ENCODE measurements at places on chromosomes 6 and 20.

DNA sequence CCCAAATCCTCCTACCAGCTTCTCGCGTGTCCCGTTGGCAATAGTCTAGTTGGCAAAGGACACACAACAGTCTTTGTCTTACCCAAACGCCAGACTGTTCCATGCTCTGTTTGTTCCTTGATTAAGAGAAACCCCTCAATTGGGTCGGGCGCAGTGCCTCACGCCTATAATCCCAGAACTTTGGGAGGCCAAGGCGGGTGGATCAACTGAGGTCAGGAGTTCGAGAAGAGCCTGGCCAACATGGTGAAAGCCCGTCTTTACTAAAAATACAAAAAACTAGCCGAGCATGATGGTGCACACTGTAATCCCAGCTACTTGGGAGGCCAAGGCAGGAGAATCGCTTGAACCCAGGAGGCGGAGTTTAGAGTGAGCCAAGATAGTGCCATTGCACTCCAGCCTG lies 153.7 kb downstream of the GRM4 start:
- no peak for DNase-seq

- DNase-seq = no peak
Measured at GRCh38 chr20:34654207-34654744, 22.6 kb downstream of the PIGU start.

DNA sequence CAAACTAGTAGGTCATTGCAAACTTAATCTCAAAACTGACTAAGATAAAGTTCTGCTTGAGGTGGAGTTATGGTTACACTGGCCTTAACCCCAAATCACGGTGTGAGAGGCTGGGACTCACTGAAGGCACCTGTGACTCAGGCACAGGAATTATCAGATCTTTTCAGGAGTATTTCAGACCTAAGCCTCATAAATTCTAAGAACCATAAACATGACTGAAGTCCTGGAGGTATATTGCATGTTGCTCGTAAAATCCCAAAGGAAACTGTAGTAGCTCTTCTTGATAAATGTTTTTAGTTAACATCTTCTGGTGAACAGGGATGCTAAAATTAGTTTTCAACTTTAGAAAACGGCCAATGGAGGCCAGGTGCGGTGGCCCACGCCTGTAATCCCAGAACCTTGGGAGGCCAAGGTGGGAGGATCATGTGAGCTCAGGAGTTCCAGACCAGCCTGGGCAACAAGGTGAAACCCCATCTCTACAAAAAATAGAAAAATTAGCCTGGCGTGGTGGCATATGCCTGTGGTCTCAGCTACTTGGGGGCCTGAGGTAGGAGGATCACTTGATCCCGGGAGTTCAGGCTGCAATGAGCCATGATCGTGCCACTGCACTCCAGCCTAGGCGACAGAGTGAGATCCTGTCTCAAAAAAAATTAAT lies 36.5 kb downstream of the DZANK1 start:
- DNase-seq = no peak

- no peak for DNase-seq
Measured at GRCh38 chr6:109023356-109023925, 71.2 kb downstream of the SESN1 start.

GRCh38 chr20:41903586-41903985 lies 285.4 kb upstream of the CHD6 start:
- DNase-seq = no peak

DNA sequence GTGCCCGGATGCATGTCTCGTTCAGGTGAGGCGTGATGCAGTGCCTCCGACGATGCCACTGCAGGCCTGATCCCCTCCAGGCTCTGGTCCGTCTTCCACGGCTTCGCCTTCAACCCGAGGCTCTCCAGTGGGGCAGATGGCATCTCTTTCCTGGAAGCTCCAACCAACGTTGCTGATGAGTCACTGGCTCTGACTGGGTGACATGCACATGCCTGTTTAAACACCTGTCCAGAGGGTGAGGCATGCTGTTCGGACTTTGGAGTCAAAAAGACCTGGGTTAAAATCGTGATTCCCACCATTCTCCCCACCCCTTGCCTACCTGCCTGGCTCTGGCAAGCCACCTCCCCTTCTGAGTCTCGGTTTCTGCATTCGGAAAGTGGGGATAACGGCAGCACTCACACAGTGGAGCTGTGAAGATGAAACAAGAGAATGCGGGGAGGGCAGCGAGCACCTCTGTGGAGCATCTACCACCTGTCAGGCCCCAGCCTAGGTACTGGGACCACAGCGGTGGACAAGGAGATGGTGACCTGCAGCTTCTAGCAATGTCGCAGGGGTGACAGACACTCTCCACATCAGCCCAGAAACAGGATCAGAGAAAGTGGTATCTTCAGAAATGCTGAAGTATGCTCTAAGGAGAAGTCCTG lies 8.5 kb upstream of the EDN3 start:
- DNase-seq = no peak

GRCh38 chr6:147441751-147442150 lies 66.7 kb upstream of the SAMD5 start:
- DNase-seq = no peak

DNA sequence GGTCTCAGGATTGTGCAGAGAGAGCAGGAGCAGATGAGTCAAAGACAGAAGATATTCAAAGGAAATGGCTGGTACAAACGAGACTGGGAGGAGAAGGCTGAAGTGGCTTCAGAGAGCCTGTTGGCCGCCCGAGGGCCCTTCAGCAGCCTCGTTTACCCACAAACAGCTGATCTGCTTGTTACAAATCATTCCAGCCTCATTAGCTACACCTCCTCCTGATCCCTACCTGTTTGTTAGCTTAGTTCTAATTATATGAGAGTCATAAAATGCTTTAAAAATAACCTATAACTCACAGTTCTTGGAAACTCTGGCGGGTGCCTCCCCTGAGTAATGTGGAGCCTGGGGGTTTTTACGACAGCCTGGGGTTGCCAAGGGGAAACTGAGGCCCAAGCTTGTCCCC lies 12.6 kb downstream of the GLP1R start:
- DNase-seq = no peak

Measured in fibroblast of skin of left biceps (primary cell).